ENCODE measurements at places on chromosomes 11 and 22.

GRCh38 chr11:119389611-119390254 lies 8.2 kb upstream of the USP2 start:
- no peak for DNase-seq

GRCh38 chr11:14934641-14935351 lies 37.4 kb downstream of the CALCA start:
- no peak for DNase-seq

- DNase-seq: no peak
Measured at GRCh38 chr11:134752526-134752925, 340.5 kb upstream of the B3GAT1 start.

DNA sequence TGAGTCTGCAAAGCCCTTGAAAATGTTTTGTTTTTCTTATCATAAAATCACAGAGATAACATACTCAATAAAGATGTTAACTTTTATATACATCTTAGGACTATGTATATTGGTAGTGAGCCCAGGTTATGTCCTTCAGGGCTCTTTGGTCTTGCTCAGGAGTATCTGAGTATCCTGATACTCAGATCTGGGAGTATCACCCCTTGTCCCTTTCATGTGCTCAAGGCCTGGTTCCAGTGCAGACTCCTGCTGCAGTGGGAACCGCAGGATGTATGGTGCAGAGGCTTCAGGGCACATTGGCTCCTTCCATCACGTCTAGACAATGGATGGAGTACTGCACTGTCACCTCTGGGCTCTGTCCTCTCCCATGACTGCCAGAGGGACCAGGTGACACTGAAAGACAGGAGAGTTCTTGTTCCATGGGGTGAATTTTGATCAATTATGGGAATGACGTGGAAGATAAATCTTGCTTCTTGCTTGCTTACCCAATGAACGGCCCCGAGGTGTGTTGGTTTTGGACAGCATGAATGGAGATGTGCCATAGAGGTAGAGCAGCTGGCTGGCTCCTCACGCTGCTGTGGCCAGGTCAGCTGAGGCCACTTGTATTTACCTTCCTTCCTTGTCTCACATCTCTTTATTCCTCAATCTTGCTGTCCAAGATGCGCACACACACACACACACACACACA lies 215.5 kb downstream of the ARHGAP42 start:
- DNase-seq: no peak

DNA sequence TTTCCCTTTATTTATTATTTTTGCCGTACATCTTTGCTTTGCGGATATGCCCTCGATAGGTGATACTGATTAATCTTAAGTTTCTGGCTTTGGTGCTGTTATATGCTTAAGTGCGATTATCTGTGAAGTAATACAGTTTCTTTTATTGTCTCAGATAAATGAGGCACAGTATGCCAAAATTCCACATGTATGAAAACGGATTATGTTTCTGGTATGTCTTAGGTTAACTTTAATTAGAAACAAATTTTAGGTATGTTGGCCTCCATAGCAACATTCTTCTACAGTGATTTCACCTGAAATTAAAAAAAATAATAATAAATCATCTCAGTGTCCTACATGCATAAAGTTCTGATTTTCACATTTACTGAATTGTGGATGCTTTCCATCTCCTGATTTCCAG lies 119.2 kb downstream of the ARHGAP42 start:
- no peak for DNase-seq

- no peak for DNase-seq
Measured at GRCh38 chr22:22164541-22165272, 79.9 kb upstream of the VPREB1 start.

DNA sequence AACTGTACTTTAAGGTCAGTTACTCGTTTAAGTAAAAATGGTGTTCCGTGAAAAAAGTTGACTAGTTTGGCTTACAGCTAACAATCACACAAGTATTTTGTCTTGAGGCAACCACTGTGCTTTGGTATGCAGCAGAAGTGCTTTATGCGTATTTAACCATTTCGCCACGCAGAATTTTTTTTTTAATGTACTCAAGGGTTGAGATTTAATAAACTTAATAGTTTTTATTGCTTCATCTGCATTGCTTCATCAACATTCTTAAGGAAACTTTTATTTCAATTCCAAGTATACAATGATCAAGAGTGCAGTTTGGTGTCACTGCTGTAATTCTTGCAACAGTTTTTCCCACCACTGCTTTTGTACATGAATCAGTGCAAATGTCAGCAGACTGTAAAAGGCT lies 66.4 kb downstream of the ZNRF3 start:
- no peak for DNase-seq

DNA sequence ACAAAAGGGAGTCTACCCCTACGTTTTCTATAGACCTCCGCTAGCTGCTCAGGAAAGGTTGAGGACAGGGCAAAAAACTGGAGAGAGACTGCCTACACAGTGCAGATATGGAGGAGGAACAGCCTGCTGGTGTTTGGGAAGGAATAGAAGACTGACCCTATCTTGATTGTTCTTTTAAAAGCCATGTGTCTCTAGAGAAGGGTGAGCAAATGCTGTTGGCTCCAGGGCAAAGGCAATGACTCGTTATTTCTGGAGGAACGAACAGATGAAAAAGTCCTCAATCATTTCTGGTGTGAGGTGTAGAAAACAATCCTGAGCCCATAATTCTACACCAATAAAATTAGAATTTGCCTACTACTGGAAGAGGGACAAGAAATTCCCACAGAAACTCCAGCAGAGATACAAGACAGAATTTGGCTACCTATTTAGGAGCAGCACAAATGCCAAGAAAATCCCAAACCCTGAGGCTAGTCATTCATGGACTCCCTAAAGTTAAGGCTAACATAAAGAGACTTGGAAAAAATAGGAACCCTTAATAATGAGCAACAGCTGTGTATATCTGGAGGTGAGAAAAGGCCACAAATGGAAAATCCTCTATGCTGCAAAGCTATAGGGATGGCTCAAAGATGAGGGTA lies 1206.3 kb upstream of the CNTN5 start:
- no peak for DNase-seq

GRCh38 chr11:64759131-64759721 lies 548 bp downstream of the PYGM start:
- no peak for DNase-seq

GRCh38 chr11:73551677-73552076 lies 46.2 kb downstream of the FAM168A start:
- DNase-seq: no peak

DNA sequence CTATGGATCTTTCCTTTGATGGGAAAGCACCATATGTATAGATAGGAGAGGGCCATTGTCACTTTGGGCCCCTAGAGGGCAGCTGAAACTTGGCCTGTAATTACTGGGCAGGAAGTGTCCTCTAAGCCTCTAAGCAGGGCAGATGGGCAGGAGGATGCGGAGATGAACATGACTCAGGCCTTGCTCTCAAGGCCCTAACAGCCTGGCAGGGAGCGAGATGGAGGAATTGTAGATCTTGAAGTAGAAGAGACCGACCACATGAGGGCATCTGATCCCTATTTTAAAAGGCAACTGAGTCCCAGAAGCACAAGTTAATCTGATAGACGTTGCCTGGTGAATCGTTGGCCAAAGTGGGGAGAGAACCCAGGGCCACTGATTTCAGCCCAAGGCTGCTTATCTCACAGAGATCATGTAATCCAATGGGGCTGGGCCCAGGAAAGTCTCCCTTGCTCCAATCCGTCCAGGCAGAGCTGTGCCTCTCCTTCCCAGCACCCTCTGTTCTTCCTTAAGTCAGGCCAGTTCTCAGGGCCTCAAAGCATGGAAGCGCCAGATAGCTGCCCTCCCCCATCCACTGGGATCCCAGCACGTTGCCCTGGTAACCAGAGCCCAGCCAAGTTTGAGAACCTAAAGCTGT lies 2.5 kb upstream of the SEPTIN3 start:
- DNase-seq: peak; percentile 93

- no peak for DNase-seq
Measured at GRCh38 chr11:84261707-84262106, 975.5 kb upstream of the CCDC90B start.

DNA sequence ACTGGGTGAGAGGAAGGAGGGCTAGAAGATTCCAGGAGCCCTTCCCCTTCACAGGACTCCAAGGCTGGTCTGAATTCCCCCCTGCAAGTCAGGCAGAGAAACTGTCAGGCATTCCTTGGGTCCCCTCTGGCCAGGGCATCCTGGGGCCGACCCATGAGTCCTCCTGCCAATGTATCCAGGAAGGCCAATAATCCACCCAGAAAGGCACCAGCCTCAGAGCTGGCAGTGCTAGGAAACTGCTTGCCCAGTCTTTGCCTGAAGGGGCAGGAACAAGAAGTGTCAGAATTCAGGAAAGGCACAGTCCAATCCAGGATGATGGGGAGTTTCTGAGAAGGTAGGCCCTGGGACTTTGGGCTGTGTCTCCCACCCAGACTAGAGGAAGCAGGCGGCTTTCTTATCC lies 41.0 kb downstream of the BUD13 start:
- DNase-seq: no peak

- DNase-seq: no peak
Measured at GRCh38 chr11:125218336-125218735, 53.8 kb downstream of the PKNOX2 start.

GRCh38 chr11:132466983-132467382 lies 1065.3 kb downstream of the OPCML start:
- no peak for DNase-seq

- no peak for DNase-seq
Measured at GRCh38 chr11:22461626-22462025, 123.4 kb downstream of the SLC17A6 start.

DNA sequence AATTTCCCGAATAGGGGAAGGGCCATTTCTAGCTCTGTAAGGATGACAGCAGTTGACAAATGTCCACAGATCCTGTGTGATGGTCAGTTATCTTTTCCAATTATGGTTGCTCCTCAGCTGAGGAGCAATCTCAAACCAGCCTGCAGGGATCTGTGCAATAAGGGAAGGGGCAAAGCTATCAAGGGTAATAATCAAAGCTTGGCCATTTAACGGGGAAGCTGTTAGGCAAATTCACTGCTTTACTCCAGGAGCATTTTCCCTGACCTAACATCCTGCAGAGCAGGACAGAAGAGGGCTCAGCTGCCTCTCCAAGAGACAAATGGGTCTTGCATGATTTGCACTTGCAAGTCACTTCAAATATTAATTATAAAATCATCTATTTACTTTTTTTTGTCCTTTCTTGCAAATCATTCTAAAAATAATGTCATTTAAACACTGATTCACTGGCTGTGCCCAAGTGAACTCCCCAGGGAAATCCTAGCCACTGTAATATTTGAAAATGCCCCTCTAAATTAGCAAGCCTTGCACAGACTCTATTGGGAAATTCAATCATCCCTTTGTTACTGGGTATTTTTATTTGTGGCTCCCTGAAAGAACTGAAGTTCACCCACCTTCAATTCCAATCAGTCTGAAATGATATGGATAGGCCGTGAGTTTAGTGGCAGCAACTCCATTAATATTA lies 1256.7 kb downstream of the LRRC4C start:
- no peak for DNase-seq

- DNase-seq: no peak
Measured at GRCh38 chr11:7918141-7918540, 12.9 kb downstream of the OR10A6 start.

DNA sequence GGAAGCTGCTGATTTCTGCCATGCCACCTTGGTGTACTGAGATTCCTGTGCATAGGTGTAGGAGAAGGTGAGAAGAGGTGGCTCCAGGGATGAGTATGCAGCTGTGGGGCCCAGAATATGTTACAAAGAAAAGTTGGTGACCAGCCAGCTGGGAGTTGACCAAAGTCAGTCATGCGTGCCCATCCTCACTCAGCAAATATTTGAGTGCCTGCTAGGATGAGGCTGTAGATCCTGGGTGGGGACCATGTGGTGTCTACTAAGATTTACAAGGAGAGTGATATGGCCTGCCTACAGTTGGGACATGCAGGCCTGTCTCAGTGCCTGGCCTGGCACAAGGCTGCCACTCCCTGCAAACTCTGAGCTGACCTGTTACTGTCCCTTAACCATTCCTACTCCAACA lies 19.4 kb downstream of the RNF185 start:
- no peak for DNase-seq

GRCh38 chr22:40036591-40037225 lies 42.0 kb downstream of the FAM83F start:
- peak; percentile 77 for DNase-seq

DNA sequence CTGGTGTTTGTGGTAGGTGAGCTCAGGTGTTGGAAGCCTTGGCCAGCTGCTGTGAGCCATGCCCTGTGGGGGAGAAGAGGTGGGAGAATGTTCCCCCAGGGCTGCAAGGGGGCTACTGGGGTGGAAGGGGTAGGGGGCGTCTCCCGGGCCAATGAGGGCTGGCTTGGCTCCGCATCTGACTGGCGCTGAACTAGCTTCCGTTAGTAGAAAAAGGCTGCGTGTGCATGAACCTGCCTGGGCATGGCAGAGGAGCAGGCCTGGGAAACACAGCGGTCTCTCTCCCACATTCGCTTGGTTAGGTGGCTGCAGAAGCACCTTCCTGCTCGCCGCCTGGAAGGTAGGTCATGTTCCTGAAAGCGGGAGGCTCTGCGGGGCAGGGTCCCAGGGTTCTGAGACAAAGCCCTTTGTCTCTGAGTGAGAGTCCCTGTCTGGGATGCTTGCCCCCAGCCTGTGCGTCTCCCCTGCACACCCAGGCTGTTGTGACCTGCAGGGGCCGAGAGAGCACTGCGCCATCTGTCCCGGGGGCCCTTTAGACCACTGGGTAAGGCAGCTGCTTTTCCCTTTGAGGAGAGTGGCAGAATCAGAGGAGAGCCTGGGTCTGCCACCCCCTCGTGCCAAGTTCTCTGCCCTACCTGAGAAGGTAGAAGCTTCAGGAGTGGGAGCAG lies 178.8 kb downstream of the ST3GAL4 start:
- DNase-seq: no peak

DNA sequence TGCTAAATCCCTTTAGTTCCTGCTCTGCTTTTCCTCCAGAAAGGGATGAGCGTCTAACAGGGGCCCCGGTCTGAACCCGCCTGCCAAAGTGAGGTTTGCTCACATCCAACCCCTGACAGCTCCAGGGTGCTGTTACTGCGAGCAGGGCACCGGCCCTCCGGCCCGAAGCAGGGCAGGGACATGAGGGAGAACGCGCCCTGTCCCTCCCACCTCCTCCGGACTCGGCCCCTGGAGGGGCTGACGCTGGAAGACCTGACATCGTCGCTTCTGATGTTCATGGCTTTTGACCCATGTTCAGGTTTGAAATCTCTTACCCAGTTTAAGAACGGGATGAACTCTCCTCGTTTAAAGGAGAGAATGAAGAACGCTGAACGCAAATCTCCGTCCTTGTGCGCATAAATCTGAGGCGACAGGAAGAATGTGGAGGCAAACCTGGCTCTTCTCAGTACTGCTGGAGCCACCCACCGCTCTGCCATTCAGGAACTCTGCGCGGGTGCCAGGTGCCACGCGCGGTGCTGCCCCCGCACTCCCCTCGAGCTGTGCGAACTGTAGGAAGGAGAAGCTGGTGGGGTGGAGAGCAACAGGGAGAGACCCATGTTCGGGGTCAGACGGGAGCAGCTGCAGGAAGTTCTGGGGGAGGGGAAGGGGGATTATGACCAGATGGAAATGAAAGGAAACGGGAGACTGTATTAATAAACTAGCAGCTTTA lies 826 bp upstream of the EEF1G start:
- DNase-seq: peak; percentile 52

- peak; percentile 10 for DNase-seq
Measured at GRCh38 chr11:91773090-91773489, 451.5 kb upstream of the FAT3 start.
